Naive B cell (primary cell): ENCODE measurements at places on chromosomes 5 and 9. TPM values are rescaled to one million over a fixed set of nuclear protein-coding genes. Genes with fewer than 3 reads are reported as not detected.

- no peak for DNase-seq
- H3K27ac ChIP-seq, result no peak overlapping the region
- no peaks in the 10 kb centered on the region for H3K36me3 ChIP-seq
Measured at GRCh38 chr5:38660194-38660668, 103.8 kb upstream of the LIFR start.

DNA sequence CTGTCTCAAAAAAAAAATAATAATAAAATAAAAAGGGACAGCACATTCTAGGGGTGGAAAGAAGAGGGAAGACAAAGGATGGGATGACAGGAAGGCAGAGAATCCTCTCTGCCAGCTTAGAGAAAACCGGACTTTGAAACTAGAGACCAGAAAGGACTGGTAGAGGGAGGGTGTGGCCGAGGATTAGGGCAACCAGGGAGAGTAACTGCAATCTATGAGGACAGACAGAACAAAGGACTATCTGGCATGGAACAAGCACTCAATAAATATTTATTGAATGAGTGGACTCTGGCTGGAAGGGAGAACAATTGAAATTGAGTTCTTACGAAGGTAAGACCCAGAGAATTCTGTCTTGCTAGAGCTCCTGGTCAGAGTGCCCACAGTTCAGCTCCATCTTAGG lies 2.4 kb downstream of the GBA2 start:
- peaks cover 53% of the 10 kb centered on the region for H3K4me1 ChIP-seq
- peak overlapping the region; percentile 90 for H3K4me3 ChIP-seq
- no peaks in the 10 kb centered on the region for H3K27me3 ChIP-seq
- peak overlapping the region; percentile 9 for H3K27ac ChIP-seq

DNA sequence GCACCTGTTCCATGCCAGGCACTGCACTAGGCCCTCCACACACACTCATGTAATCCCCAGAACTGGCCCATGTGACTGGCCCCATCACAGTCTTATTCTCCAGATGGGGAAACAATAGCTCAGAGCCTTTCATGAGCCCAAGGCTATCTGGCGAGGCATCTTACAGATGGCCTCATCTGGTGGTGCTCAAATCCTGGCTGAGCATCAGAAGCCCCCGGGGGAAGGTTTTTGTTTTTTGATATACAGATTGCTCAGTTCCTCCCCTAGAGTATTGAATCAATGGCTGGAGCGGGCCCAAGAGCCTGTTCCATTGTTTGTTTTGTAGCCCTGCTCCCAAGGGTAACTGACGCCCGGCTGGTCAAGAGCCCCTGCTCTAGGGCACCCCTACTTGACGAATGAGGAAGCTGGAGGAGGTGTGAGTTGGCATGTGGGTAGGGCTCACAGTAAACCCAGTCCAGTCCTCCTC lies 145.3 kb upstream of the RAPGEF1 start:
- no peaks in the 10 kb centered on the region for H3K27me3 ChIP-seq
- H3K27ac ChIP-seq, result no peak overlapping the region
- H3K4me3 ChIP-seq, result no peak overlapping the region

GRCh38 chr5:5755888-5756287 lies 333.4 kb downstream of the ICE1 start:
- peak overlapping the region; percentile 13 for H3K4me3 ChIP-seq
- H3K27me3 ChIP-seq, result no peaks in the 10 kb centered on the region
- H3K36me3 ChIP-seq, result no peaks in the 10 kb centered on the region

DNA sequence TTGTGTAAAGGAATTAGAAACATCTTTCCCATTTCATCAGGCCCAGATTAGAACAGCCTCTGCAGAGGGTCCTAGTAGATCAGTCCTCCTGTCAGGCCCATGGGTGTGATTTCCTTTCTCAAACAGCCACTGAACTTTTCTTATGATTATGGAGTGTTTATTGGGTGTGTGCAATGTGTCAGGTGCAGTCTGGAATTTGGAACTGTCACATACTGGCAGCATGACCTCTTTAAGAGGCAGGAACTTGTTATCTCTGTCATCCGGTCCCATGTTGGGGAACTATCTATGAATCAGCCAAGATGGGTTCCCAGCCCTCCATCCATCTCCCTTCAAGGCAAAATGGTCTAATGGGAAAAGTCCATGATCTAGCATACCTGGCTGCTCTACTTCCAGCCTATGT lies 11.6 kb upstream of the MEGF9 start:
- no peak for DNase-seq
- H3K27me3 ChIP-seq, result no peaks in the 10 kb centered on the region
- H3K27ac ChIP-seq, result no peak overlapping the region

- no peak overlapping the region for H3K27ac ChIP-seq
- no peaks in the 10 kb centered on the region for H3K36me3 ChIP-seq
- DNase-seq, result no peak
Measured at GRCh38 chr5:52727576-52727975, 60.1 kb upstream of the ITGA1 start.

DNA sequence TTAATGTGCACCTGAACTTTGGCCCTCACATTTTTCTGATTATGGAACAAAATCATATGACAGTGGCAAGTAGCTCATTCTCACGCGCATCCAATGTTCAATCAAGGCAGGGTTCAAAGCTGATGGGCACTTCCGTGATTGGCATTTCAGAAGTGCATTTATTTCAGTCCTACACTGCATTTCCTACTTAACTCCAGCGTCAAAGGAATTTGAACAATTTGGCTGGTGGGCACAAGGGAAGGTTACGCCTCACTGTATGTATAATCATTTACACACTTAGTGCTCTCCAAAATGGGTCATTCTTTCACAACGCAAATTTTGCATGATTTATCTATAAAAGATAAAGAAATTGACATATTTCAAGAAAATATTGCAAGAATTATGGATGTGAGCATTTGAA lies 167.9 kb upstream of the VLDLR start:
- DNase-seq, result no peak
- no peak overlapping the region for H3K4me3 ChIP-seq
- H3K4me1 ChIP-seq, result no peaks in the 10 kb centered on the region
- no peaks in the 10 kb centered on the region for H3K36me3 ChIP-seq

- H3K27me3 ChIP-seq, result no peaks in the 10 kb centered on the region
- peaks cover 5% of the 10 kb centered on the region for H3K36me3 ChIP-seq
- no peak overlapping the region for H3K27ac ChIP-seq
- H3K4me1 ChIP-seq, result no peaks in the 10 kb centered on the region
- DNase-seq, result no peak
Measured at GRCh38 chr9:111805830-111806241, 11.1 kb upstream of the SHOC1 start.

GRCh38 chr9:36632892-36633291 lies 60.2 kb downstream of the MELK start:
- no peaks in the 10 kb centered on the region for H3K36me3 ChIP-seq
- H3K4me3 ChIP-seq, result no peak overlapping the region
- peak; percentile 5 for DNase-seq
- H3K27ac ChIP-seq, result no peak overlapping the region
- H3K27me3 ChIP-seq, result no peaks in the 10 kb centered on the region

GRCh38 chr5:20470997-20471396 lies 483.0 kb upstream of the CDH18 start:
- DNase-seq, result no peak
- no peaks in the 10 kb centered on the region for H3K4me1 ChIP-seq
- no peaks in the 10 kb centered on the region for H3K27me3 ChIP-seq
- no peaks in the 10 kb centered on the region for H3K36me3 ChIP-seq
- H3K4me3 ChIP-seq, result no peak overlapping the region

- peak; percentile 54 for DNase-seq
- peak overlapping the region; percentile 80 for H3K4me3 ChIP-seq
- no peaks in the 10 kb centered on the region for H3K36me3 ChIP-seq
- peaks cover 6% of the 10 kb centered on the region for H3K27me3 ChIP-seq
Measured at GRCh38 chr9:129495620-129496472, 125.1 kb downstream of the C9orf50 start.

DNA sequence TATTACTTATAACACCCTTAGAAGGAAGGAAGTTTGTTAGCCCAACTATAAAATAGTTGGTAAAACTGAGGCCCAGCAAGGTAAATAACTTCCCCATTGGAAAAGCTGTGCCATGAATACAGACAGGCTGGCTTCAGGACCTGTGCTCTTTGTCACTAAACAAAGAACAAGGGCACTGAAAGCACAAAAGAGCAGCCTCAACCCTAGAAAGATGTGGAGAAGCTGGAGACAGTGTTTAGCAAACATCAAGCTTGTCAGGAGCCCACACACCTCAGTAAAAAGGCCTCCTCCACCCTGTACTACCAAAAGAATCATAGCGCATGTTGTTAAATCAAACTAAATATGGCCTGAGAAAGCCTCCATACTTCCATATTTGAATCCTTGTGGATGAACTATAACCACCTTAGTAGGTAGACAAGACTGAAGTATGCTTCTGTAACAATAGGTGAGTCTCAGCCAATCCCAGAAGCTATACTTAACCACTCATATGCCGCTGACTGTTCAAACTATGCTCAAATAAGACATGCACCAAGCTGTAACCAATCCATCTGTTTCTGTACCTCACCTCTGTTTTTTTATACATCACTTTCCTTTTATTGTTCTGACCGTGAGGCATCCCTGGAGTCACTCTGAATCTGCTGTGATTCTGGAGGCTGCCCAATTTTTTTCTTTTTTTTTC lies 18.4 kb upstream of the SCGB3A2 start:
- H3K4me3 ChIP-seq, result no peak overlapping the region
- peaks cover 5% of the 10 kb centered on the region for H3K27me3 ChIP-seq
- H3K4me1 ChIP-seq, result no peaks in the 10 kb centered on the region
- DNase-seq, result no peak
- no peaks in the 10 kb centered on the region for H3K36me3 ChIP-seq
- no peak overlapping the region for H3K27ac ChIP-seq

DNA sequence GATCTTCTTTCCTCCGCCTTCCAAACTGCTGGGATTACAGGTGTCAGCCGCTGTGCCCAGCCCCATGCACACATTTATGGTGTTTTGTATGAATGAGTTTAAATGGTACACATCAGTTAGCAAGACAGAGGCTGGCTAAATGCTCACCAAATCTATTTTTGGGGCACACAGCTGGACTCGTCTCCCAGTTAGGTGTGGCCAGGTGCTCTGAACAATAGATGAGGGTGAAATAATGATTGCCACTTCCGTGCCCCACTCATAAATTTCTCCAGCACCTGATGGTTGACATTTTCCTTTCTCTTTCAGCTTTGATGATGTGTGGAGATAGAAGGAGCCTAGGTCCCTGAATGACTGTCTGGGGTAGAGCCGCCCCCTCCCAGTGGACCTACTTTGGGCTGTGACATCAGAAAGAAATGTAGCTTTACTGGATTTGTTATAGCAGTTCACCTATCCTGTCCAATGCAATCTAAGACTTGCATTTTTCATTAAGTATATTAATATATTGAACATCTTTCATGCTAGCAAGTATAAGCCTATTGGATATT lies 8.6 kb upstream of the RAPGEF1 start:
- no peaks in the 10 kb centered on the region for H3K27me3 ChIP-seq
- H3K4me3 ChIP-seq, result no peak overlapping the region
- no peak for DNase-seq
- H3K36me3 ChIP-seq, result no peaks in the 10 kb centered on the region

DNA sequence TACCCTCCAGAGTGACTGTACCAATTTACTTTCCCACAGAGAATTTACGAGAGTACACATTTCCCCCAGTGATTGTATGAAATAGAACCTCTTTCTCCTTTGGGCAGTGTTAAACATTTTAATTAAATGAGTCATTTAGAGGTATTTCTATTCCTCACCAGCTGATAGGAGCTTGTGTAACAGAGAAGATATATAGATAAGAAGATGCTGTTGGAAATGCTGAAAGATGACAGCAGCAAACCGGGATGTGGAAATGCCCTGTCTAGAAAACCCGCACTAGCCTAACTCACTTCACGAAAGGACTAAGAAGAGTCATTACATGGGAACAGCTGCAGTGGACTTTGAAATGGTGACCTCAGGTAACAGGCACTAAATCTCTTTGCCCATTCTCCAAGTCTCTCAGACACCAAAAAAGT lies 68.3 kb downstream of the LPAR1 start:
- no peak for DNase-seq
- no peaks in the 10 kb centered on the region for H3K36me3 ChIP-seq
- H3K27me3 ChIP-seq, result no peaks in the 10 kb centered on the region
- H3K4me1 ChIP-seq, result no peaks in the 10 kb centered on the region

GRCh38 chr5:105371169-105371568 lies 1808.6 kb upstream of the NUDT12 start:
- no peak overlapping the region for H3K4me3 ChIP-seq
- H3K4me1 ChIP-seq, result no peaks in the 10 kb centered on the region

- no peak overlapping the region for H3K27ac ChIP-seq
- H3K4me1 ChIP-seq, result no peaks in the 10 kb centered on the region
- no peaks in the 10 kb centered on the region for H3K36me3 ChIP-seq
- no peak overlapping the region for H3K4me3 ChIP-seq
- peaks cover 9% of the 10 kb centered on the region for H3K27me3 ChIP-seq
Measured at GRCh38 chr9:89799221-89799620, 194.4 kb downstream of the GADD45G start.

The RNF183 gene
- polyA plus RNA-seq, result not detected

The SEMA5A gene
- polyA plus RNA-seq, result not detected

The MAMDC2 gene
- not detected for polyA plus RNA-seq

The CERCAM gene
- not detected for polyA plus RNA-seq

The INSL6 gene
- not detected for polyA plus RNA-seq

The HTR4 gene
- not detected for polyA plus RNA-seq

The IFNA1 gene
- not detected for polyA plus RNA-seq

The FOXD1 gene
- not detected for polyA plus RNA-seq

The PCAT7 gene
- polyA plus RNA-seq, result not detected

The MLANA gene
- polyA plus RNA-seq, result 0.16 TPM

The BTNL8 gene
- not detected for polyA plus RNA-seq

The FEM1C gene
- 1.7 TPM for polyA plus RNA-seq

The DRD1 gene
- polyA plus RNA-seq, result not detected

The CHSY3 gene
- not detected for polyA plus RNA-seq

The MAP3K1 gene
- 39.8 TPM for polyA plus RNA-seq

The CCDC152 gene
- polyA plus RNA-seq, result 1.6 TPM

The PIGO gene
- polyA plus RNA-seq, result 24.8 TPM
